Nephron progenitor cell (in vitro differentiated cells): ENCODE measurements at places on chromosomes 2 and 18.

DNA sequence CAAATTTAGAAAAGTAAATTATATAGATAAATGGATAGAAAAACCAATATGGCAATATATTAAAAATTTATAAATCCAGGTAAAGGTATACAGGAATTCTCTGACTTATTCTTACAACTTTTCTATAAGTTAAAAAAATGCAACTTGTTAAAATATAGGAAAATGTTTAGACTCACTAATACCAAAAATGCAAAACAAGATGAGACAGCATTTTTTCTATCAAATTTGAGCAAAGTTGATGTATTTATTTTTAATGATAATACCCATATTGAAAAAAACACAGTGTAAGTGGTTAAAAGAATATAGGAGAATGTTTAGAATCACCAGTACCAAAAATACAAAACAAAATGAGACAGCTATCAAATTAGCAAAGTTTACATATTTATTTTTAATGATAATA, 35.7 kb downstream of the OSGEPL1 start:
- H3K4me1 ChIP-seq: no peaks in the 10 kb centered on the region
- no peak overlapping the region for H3K27ac ChIP-seq
- H3K4me3 ChIP-seq: no peak overlapping the region

- no peaks in the 10 kb centered on the region for H3K27me3 ChIP-seq
- no peak overlapping the region for H3K4me3 ChIP-seq
- peaks cover 42% of the 10 kb centered on the region for H3K36me3 ChIP-seq
Measured at GRCh38 chr18:76445741-76446232, 49.3 kb downstream of the ZNF516 start.

DNA sequence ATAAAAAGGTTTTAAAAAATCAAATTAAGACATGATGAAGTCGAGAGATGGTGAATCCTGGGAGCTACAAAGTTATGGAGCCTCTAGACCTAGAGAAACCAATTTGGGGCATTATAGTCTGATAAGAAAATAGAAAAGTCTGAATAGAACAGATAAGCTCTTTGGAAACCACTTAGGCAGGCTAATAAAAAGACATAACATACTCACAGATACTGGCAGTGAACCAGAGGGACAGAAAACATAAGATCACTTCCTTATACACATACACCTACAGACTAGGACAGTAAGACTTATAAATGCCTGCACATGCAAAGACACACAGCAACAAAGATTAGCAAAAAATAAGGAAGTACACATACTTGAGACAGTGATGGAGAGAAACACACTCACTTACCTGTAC, 20.0 kb downstream of the SMC6 start:
- DNase-seq: no peak
- H3K4me3 ChIP-seq: no peak overlapping the region
- H3K27me3 ChIP-seq: no peaks in the 10 kb centered on the region
- no peaks in the 10 kb centered on the region for H3K4me1 ChIP-seq
- H3K36me3 ChIP-seq: peaks cover 64% of the 10 kb centered on the region

DNA sequence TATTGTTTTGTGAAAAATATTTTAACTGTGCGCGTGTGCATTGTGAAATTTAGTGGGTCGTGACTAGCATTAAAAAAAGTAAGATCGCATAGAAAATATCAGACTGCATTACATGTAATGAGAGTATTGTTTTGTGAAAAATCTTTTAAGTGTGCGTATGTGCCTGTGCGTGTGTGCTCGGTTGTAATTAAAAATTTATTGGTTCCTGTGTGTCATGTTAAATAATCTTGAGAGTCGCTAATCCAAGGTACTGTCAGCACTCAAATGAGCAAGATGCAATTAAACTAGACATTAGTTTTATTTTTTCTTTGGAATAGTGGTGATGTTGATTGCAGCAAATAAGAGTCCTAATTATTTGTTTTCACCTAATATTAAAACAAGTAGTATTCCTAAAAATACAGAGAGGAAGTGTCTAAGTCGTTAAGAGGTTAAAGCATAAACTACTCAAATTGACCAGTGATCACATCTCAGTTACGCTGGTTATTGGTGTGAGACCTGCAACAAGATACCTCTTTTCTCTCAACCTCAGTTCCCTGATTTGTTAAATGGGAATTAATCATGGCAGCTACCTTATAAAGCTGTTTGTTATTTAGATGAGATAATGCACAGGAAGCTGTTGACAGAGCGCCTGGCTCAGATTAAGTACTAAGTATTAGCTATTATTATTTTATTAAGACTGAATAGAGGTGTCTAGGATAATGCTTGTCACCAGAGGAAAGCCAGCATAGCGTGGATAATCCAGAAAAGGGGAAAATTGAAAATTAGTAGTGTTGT, 1.9 kb downstream of the ZDBF2 start:
- H3K4me3 ChIP-seq: peak overlapping the region; percentile 94
- peak overlapping the region; percentile 96 for H3K27ac ChIP-seq
- peaks cover 19% of the 10 kb centered on the region for H3K27me3 ChIP-seq
- peaks cover 14% of the 10 kb centered on the region for H3K36me3 ChIP-seq
- H3K4me1 ChIP-seq: peaks cover 44% of the 10 kb centered on the region

GRCh38 chr2:99458529-99458928, 31.3 kb downstream of the REV1 start:
- no peak for DNase-seq
- H3K27me3 ChIP-seq: no peaks in the 10 kb centered on the region
- peaks cover 87% of the 10 kb centered on the region for H3K36me3 ChIP-seq
- no peak overlapping the region for H3K27ac ChIP-seq
- H3K4me1 ChIP-seq: no peaks in the 10 kb centered on the region
- H3K4me3 ChIP-seq: no peak overlapping the region

- H3K4me3 ChIP-seq: no peak overlapping the region
- peaks cover 12% of the 10 kb centered on the region for H3K36me3 ChIP-seq
- no peaks in the 10 kb centered on the region for H3K4me1 ChIP-seq
- no peak for DNase-seq
- H3K27me3 ChIP-seq: peaks cover 12% of the 10 kb centered on the region
Measured at GRCh38 chr18:34329840-34330239, 105.1 kb upstream of the NOL4 start.

DNA sequence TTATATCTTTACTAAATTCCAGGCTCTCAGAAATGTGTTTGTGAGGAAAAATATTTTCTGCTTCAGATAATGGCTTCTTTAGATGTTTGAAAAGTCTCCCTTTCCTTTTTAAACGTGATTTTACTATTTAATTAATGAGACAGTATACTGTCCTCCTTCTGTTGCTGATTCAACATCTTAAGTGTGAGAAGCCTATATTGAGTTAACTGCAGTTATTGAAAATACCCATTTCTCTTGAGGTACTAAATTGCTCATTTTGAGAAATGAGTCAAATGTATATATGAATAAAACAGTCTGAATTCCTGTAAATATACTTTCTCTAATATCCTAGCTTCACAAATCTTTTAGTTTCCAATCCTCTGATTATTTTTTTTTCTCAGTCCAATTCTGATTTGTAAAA, 470.2 kb downstream of the PTPRM start:
- H3K27me3 ChIP-seq: peaks cover 7% of the 10 kb centered on the region
- DNase-seq: no peak
- peaks cover 6% of the 10 kb centered on the region for H3K36me3 ChIP-seq
- peaks cover 30% of the 10 kb centered on the region for H3K4me1 ChIP-seq
- no peak overlapping the region for H3K27ac ChIP-seq
- no peak overlapping the region for H3K4me3 ChIP-seq

- H3K27me3 ChIP-seq: peaks cover 12% of the 10 kb centered on the region
- H3K27ac ChIP-seq: peak overlapping the region; percentile 83
- peak overlapping the region; percentile 94 for H3K4me3 ChIP-seq
Measured at GRCh38 chr2:144331674-144332355, 188.1 kb downstream of the ZEB2 start.

DNA sequence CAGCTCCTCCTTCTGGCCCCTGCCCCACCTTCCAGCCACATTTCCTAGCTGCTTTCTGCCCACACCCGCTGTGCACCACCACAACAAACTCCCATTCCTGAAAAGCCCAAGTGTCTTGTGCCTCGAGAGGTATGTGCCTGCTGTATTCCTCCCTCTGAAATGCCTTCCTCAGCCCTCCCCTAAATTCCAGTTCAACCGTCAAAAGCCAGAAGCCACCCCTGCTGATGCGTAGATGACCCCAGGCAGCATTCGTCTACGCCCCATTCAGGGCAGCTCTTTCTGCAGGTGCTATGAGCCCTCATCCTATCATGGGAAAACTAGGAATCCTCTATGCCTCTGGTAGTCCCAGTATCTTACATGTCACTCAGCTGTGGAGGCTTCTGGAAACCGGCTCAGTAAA, 71.7 kb downstream of the DNMT3A start:
- H3K36me3 ChIP-seq: peaks cover 9% of the 10 kb centered on the region
- H3K27me3 ChIP-seq: peaks cover 4% of the 10 kb centered on the region
- DNase-seq: no peak
- H3K4me3 ChIP-seq: peak overlapping the region; percentile 16
- peaks cover 69% of the 10 kb centered on the region for H3K4me1 ChIP-seq

DNA sequence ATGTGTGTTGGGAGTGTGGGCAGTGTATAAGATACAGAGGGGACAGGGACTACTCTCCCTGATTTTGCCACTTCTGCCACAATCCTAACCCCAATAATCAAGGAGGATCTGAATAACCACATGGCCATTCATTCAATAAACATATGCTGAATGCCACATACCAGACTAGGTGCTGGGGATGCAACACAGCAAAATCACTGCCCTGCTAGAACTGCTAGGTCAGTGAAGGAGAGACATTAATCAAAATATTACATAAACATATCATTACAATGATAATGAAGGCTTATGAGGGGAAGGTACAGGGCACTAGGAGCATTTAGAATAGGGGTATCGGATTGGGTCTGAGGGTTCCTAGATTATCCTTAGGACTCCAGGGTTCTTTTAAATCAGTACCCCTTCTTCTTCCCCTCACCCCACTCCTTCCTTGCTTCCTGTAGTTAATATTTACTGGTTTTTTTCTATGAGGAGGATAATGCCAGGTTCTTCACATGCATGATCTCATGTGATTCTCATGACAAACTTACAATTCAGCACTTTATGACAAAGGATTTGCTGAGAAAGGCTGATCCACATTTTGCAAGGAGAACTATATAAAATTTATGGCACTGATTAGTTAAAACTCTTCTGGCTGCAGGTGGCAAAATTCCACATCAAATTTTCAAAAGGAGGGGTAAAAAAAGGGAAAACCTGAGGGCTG, 56.4 kb upstream of the PCBP1 start:
- no peak overlapping the region for H3K4me3 ChIP-seq
- H3K27ac ChIP-seq: peak overlapping the region; percentile 88
- peaks cover 49% of the 10 kb centered on the region for H3K36me3 ChIP-seq
- H3K27me3 ChIP-seq: no peaks in the 10 kb centered on the region
- no peak for DNase-seq
- H3K4me1 ChIP-seq: peaks cover 19% of the 10 kb centered on the region

DNA sequence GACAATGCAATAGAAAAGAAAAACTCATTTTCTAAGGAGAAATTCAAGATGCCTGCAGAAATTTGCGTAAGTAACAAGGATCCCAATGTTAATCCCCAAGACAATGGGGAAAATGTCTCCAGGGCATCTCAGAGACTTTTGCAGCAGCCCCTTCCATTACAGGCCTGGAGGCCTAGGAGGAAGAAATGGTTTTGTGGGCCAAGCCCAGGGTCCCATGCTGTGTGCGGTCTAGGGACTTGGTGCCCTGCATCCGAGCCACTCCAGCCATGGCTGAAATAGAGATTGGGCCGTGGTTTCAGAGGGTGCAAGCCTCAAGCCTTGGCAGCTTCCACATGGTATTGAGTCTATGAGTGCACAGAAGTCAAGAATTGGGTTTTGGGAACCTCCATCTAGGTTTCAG, 103.9 kb upstream of the ACVR1 start:
- no peak overlapping the region for H3K4me3 ChIP-seq
- no peak for DNase-seq
- H3K27ac ChIP-seq: no peak overlapping the region
- no peaks in the 10 kb centered on the region for H3K4me1 ChIP-seq
- H3K36me3 ChIP-seq: peaks cover 5% of the 10 kb centered on the region

- no peak overlapping the region for H3K4me3 ChIP-seq
- no peaks in the 10 kb centered on the region for H3K4me1 ChIP-seq
- no peaks in the 10 kb centered on the region for H3K27me3 ChIP-seq
- H3K36me3 ChIP-seq: no peaks in the 10 kb centered on the region
- no peak for DNase-seq
- H3K27ac ChIP-seq: no peak overlapping the region
Measured at GRCh38 chr18:39519741-39520140, 1954.1 kb upstream of the CELF4 start.

- no peak for DNase-seq
- H3K27me3 ChIP-seq: peaks cover 2% of the 10 kb centered on the region
- no peak overlapping the region for H3K27ac ChIP-seq
- no peak overlapping the region for H3K4me3 ChIP-seq
- H3K4me1 ChIP-seq: peaks cover 56% of the 10 kb centered on the region
Measured at GRCh38 chr18:37332219-37332618, 233.4 kb downstream of the CELF4 start.

GRCh38 chr2:113201496-113202304, 27.9 kb downstream of the PSD4 start:
- H3K27me3 ChIP-seq: peaks cover 37% of the 10 kb centered on the region
- DNase-seq: no peak
- H3K36me3 ChIP-seq: no peaks in the 10 kb centered on the region
- H3K4me3 ChIP-seq: no peak overlapping the region

DNA sequence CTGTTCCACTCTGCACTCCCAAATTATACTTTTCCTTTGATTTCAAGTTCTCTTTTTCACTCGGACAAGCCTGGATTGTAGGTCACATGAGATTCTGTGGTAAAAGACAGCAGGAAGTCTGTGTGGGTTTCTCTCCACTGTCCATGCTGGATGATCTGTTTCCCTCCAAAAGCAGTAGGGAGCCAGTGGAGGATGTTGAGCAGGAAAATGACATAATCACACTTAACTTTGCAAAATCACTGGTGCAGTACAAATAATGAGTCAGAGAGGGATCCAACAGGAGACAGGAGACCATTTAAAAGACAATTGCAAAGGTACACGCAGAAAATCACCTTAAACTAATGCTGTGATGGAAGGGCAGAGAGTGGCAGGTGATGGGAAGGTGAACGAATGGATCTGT, 301.3 kb downstream of the ZNF407 start:
- peaks cover 44% of the 10 kb centered on the region for H3K4me1 ChIP-seq
- H3K27ac ChIP-seq: peak overlapping the region; percentile 70
- no peaks in the 10 kb centered on the region for H3K36me3 ChIP-seq
- H3K4me3 ChIP-seq: no peak overlapping the region
- peaks cover 4% of the 10 kb centered on the region for H3K27me3 ChIP-seq
- DNase-seq: no peak

DNA sequence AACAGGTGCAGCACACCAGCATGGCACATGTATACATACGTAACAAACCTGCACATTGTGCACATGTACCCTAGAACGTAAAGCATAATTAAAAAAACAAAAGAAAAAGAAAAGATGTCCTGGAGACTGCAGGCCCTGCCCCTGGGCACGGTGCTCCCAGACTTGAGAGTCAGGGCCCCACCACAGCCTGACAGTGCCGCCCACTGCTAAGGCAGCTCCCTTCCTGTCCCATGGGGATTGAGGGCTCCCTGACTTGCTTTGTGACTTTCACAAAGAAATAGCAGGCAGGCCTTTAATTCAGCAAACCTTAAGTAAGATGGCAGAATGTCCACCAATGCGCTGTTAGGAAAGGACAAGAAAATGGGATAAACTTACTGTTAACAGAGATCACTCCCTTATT, 116.8 kb downstream of the NDUFA10 start:
- H3K27me3 ChIP-seq: peaks cover 12% of the 10 kb centered on the region
- DNase-seq: no peak
- no peak overlapping the region for H3K27ac ChIP-seq
- no peaks in the 10 kb centered on the region for H3K4me1 ChIP-seq
